ENCODE measurements at places on chromosomes 6 and 20.
A peak's percentile ranks its signal among the peaks of the same experiment; 100 is the strongest.

- no peak for DNase-seq
Observed at GRCh38 chr6:150991487-150991886, 126.0 kb downstream of the MTHFD1L start.

DNA sequence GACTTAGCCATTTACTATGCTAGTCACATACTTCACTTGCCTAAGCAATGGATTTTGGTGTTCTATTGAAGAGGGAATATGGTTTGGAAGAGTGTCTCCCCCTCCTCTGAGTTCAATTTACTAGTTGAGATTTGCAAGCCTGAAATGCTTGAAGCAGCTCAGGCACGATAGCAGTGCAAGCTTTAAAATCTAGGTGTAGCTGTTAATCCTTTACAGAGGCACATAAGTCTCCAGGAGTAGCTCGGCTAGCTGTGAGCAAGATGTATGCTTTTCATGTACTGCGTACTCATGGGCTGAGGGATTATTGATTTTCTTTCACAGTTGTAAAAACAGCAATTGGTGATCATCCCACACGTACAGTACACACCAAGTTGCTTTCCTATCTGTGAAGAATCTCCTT, 726 bp downstream of the FLRT3 start:
- DNase-seq: no peak

GRCh38 chr20:17138237-17138636, 88.6 kb upstream of the PCSK2 start:
- DNase-seq: no peak

DNA sequence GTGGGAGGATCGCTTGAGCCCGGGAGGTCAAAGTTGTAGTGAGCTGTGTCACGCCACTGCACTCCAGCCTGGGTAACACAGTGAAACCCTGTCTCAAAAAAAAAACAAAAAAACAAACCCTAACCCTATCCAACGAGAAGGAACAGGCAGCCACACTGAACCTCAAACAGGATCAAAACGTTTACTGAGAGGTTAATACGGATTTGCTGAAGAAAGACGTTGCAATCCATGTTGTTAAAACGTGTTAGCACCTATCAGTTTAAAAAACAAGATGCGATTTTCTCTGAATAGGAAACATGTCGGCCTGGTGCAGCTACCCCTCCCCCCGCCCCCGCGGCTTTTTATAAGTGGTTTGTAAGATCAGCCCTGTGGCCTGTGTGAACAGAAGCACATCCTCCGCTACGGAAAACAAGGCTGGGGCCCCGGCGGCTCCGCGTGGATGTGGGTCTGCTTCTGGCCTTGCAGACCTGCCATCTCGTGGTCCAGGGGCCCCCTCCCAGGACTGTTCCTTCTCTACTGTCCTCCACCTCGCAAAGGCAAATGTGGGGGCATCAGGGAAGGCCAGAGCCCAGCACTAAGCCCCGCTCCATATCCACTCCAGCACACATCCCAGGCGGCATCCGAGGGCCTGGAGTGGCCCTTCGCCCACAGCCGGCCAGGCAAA, 11.4 kb downstream of the SLC2A4RG start:
- DNase-seq: peak; percentile 51

- DNase-seq: no peak
Observed at GRCh38 chr20:13947719-13948118, 42.7 kb downstream of the SEL1L2 start.

- peak; percentile 32 for DNase-seq
Observed at GRCh38 chr6:143941852-143942627, 66.0 kb downstream of the PLAGL1 start.

All from stimulated activated CD4-positive, alpha-beta T cell treated with anti-CD3 and anti-CD28 coated beads, Interleukin-4, amount 100 ng/mL, for 4 hours (primary cell).